ENCODE measurements at places on chromosomes 2 and 18.

GRCh38 chr18:26656944-26657536, 108.7 kb upstream of the KCTD1 start:
- peak; percentile 16 for DNase-seq

GRCh38 chr2:164574931-164575330, 46.4 kb downstream of the GRB14 start:
- DNase-seq = no peak

DNA sequence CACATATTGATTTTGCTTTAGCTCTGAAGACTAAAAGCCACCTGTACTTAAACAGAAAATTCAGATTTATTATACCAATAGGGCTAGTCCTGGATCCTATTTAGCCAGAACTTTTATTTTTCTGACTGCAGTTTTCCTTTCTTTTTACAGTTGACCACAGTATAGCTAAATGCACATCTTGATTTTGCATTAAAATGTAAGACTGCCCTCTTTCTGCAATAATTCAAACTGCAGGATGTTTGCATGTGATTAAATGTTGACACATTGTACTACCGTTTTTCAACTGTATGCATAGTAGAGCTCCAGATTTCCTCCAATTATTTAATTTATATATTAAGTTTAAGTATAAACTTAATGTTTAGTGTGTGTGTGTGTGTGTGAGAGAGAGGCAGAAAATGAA, 1262.9 kb downstream of the SUCLG1 start:
- DNase-seq = no peak

DNA sequence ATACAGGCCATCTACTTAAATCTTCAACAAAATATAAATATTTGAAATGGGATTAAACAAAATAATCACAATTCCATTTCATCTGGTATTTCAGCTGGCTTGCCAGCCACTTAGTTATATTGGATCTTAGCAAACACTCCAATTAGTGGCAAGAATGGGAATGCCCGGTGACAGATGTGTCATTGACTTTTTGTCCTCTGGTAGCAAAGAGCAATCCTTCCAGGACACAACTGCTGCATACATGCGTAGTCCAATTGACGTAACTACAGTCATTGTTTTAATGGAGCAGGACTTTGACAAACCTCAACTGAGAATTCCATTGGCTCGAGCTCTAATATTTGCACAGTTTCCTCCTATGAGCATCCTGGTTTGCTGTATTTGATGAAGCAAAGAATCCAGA, 69.9 kb downstream of the RNF152 start:
- no peak for DNase-seq

GRCh38 chr18:386994-387393, 113.5 kb downstream of the COLEC12 start:
- DNase-seq = no peak

- DNase-seq = no peak
These were observed 146.3 kb downstream of the GCA start for GRCh38 chr2:162490052-162490717.

DNA sequence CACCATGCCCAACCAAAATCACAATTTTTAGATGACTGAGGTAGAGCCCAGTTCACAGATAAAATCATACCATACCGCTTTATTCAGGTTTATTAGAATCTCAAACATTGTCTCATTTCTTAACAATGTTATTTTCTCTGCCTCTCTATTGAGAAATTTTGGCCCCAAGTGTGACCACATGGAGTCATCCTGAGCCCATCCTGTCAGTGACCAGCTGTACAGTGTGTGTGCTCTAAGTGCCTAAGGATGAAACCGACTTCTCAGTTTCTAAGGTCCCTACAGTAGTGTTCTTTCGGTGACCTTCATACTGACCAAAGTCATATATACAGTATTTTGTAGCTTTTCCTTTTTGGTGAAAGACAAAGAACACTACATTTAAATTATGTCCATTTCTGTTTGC, 123.7 kb upstream of the MSTN start:
- no peak for DNase-seq

- no peak for DNase-seq
These were observed 77.0 kb downstream of the ARHGEF33 start for GRCh38 chr2:38966678-38967077.

- DNase-seq = no peak
These were observed 71.3 kb downstream of the ITGA4 start for GRCh38 chr2:181528441-181528840.

- DNase-seq = no peak
These were observed 51.3 kb downstream of the RNF144A start for GRCh38 chr2:6968319-6969100.

DNA sequence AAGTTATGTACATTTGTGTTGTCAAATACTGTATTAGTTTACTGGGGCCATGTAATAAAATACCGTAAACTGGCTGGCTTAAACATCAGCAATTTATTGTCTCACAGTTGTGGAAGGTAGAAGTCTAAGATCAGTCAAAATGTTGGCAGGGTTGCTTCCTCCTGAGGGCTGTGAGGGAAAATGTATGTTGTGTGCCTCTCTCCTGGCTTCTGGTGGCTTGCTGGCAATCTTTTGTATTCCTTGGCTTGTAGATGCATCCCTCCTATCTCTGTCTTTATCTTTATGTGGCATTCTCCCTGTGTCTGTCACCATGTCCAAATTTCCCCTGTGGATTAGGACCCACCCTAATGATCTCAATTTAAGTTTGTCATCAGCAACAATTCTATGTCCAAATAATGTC, 37.0 kb upstream of the SLC30A6 start:
- DNase-seq = no peak

GRCh38 chr2:121247534-121247933, 37.5 kb downstream of the TFCP2L1 start:
- no peak for DNase-seq

DNA sequence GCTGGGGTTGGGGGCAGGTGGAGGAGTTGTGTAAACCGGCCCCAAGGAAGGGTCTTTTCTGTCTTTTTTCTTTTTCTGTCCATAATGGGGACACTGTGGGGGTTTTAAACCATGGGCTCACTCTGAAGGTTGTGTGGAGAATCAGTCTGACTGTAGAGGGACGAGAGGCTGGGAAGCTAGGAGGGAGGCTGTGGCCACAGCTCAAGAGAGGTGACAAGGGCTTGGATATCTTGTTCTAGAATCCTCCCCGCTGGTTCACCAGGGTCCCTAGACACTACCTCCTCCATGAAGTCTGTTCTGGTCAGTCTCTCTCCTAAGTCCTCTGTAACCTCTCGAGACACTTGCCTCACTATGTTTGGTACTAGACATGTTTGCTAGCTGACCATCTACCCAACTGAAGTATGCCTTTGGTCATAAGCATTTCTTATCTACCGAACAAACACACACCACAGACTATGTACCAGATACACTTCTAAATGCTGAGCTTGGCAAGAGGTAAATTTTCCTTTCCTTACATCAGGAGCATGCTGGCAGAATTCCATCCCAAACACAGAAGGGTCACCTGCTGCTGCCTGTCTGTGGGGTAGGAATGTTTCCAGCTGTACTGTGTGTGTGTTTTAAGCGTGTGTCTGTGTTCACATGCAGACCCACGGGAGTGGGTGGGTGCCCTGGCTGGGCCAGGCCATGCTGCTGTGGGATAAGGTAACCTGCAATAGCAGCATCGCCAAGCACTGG, 69.6 kb upstream of the MGAT4A start:
- DNase-seq = no peak

- DNase-seq = no peak
These were observed 189.0 kb downstream of the RPIA start for GRCh38 chr2:88880441-88880953.

DNA sequence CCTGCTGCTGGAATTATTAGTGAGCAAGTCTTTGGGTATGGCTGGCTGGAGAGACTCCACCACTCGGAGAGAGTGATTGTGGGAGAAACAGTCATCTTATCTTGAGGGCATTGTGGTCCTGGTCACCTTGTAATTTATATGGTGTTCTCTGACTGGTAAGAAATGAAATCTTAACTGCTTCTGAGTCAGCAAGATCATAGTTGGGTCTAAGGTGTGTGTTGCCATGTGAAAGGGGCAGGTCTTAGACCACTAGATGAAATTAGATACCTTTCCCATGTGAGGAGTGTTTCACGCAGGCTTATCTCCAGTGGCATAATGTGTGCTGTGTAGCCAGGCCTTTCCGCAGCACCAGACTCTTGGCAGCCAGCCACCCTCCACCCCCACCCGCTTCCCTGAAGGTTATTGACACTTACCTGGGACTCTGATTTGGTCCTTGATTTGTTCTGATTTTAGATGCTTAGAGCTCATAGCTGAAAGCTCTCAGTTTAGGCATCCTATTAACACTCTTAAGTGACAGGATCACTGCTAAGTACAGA, 7.7 kb downstream of the MAPRE3 start:
- no peak for DNase-seq

- no peak for DNase-seq
These were observed 44.6 kb downstream of the SLC35F5 start for GRCh38 chr2:113711851-113712250.

DNA sequence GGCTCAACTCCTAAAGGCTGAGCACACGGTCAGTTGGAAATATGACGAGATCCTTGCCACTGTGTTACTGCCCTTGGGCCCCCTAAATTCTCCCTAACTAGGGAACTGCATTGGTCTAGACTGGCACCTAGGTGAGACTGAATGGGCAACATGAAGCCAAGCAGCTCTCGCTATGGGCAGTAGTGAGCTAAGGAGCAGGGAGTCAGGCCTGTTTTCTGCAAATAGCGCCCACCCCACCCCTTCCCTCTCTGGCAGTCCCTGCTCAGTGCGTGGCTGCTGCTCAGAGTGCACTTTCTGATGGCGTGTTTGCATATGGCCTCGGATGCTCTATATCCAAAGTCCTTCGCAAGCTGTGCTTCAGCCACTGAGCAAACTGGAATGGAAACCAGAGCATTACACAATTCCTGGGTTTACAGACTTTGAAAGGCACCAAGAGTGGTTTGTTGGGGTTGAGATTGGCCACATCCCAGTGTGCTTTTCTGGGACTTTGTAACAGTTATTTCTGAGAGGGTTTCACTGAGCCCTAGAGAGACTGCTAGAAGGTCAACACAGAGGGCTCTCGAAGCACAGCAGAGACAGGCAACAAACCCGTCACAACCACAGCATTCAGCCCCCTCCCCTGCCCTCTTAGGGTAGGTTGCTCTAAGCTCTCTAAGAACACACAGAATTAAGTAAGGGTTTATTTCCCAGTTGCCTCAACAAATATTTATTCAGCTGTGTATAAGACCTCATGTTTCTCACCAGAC, 419.9 kb downstream of the STK39 start:
- DNase-seq = no peak

DNA sequence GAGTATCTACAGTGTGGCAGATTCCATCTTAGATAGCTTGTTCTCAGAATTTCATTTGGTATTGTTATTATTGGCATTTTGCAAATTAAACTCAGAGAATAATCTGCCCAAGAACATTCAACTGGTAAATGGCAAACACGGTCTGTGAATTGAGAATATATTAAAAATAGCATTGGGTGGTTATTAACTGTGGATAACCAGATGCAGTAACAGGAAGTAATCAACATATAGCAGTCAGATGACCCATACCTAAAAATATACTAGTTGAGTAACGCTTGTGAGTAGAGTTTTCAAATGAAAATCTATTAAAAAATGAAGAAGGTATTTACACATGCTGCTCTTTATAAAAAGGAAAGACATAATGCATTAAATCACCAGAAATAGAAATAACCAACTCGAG, 129.5 kb downstream of the ZNF804A start:
- DNase-seq = no peak

- no peak for DNase-seq
These were observed 67.3 kb downstream of the NDUFA10 start for GRCh38 chr2:239957681-239958472.

GRCh38 chr2:192969055-192969454, 774.3 kb upstream of the TMEFF2 start:
- no peak for DNase-seq

DNA sequence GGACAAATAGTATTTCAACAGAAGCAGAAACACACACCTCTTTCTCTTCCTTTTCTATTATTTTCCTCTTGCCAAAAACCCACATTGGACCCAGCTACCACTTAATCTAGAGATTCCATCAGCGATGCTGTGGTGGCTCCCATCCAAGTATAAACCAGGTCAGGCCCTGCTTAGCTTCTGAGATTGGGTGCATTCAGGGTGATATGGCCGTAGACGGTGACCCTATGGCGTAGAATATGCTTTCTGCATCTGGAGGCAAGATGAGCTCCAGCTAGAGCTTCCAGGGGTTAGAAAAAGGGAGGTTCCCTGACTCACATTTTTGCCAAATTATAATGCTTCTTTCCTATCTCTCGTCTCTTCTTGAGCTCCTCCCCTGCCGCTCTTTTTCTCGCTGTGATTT, 66.5 kb downstream of the TNP1 start:
- no peak for DNase-seq

- DNase-seq = no peak
These were observed 108.3 kb downstream of the PIEZO2 start for GRCh38 chr18:11040823-11041656.

DNA sequence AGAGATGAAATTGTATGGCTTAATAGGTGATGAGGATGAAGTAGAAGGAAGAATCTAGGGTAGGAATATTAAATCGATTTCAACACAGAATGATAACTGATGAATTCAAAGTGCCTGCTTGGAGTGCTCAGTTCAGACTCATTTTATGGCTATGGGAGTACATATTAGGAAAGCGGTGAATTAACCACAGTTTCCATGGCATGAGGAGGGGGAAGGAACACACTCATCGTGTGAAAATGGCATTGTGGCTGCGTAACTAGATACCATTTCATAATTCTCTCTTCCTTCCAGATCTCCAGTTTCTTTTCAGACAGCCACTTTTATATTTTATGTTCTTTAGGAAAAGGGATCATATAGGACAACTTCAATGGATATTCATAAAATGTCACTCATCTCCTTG, 232.3 kb upstream of the KCNJ3 start:
- DNase-seq = no peak
